ENCODE measurements at places on chromosomes 7 and 10.

DNA sequence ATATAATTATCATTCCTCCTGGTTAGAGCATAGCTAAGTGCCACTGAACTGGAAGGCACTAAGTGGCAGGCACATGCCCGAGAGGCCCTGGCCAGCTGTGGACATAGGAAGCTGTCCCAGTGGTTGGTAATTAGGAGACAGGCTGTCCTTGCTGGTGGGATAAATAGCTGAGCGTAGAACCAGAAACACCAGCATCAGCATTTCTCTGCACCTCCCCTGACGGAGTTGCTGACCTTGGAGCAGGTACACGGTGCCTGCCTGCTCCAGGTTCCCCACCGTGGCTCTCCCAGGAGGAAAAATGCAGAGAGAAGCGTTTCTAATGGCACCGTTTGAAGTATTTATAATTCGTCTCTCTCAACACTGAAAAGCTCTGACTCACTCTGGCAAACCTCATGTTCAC is 5.6 kb upstream of the ABLIM1 start:
- DNase-seq: no peak

DNA sequence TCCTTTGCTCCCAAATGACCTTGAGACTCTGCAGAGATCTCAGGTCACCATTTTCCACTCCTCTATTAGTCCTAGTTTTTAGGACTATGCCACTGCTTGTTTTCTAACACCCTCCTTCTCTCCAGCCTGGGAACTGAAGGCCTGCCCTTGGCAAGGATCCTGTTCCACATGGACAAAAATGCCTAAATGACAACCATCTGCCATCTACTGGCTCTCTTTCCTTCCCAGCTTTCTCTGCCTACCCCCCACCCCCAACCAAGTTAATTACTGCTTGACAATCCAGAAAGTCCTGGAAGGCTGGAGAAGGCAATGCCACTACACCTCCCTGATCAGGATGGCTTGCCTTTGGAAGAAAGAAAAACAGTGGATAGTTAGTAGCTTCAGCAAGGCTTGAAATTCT is 44.8 kb upstream of the SP8 start:
- no peak for DNase-seq

DNA sequence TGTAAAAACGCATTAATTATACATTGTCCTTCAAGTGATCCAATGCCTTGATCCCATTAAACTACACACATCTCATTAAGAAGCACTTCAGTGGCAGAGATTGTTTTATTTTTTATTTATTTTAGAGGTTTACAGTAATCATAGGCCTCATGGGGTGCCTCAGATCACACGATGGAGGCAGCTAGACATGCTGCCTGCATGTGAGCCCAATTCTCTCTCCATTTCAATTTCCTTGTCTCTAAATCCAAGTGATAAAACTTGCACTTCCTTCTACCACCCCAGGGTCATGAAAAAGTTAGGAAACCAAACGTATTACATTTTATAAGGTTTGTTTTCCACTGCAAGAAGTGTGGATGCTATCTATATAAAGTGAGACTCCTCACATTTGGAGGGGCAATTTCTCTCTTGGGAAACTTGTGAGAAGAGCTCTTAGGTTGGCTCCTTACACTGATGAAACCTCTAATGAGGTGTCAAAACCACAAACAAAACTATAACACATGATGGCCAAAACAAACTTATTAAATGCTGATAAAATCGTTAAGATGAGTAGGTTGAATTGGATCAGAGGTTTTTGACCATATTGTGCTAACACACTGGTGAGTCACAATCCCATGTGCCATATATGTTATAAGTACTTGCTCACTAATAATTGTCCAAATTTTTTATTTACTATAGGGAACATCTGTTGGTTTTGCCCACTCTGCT is 22.3 kb upstream of the XPNPEP1 start:
- no peak for DNase-seq

DNA sequence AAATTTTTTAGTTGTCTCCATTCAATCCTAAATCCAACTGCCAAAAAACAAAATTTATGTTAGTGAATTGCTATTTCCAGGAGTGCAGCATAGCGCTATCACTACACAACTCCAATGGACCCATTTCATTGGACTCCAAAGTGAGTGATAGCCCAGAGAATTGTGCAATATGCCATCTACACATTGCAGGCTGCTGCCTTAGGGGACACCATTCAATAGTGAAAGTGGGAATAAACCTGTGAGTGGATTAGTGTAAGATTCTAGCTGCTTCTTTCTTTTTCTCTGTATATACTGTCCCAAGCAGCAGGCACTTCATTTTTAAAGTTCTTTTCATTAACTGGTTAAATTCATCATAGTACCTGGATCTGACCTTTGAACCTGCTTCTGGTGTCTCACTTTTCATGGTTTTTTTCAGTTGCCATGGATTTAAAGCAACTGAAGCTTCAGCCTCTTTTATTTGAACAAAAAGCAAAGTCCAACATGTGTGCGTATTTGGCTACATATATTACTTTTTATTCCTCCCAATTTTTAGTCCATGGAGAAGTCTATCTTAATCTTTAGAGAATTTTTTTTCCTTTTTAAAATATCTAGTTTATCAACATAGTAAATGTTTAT is 97.3 kb downstream of the DGKB start:
- DNase-seq: no peak
